SJSA1 (cell line): ENCODE measurements at places on chromosomes 6 and 20. TPM values are rescaled to one million over a fixed set of nuclear protein-coding genes. Genes with fewer than 3 reads are reported as not detected.

DNA sequence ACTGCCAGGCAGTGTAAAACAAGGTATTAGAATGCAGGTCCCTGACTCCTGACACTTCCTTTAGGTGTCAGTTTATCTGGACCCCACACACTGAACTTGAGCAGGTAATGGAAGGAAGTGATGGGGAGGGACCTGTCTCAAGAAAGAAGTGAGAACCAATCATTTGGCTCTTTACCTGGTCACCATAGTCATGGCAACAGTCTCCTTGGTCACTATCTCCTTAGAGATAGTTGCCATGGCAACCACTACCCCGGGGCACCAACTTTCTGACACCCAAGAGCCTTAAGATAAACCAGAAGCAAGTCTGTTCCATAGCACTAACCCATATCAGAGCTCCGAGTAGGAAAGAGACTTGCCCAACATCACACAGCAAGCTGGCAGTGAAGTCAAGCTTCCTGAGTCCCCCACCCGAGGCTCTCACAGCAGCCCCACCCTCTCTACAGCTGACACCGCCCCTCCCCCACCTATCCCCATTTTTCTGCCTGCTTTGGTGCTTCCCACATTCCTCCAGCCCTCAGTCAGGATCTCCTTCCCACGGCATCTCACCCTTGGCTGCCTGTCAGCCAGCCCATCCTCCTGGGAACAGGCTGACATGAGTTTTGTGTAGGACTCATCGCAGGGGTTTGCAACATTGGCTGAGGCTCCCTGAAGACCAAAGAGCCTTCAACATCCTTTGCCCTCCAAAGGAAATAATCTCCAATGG lies 16.3 kb upstream of the HM13 start:
- H3K36me3 ChIP-seq: no peaks in the 10 kb centered on the region
- H3K27me3 ChIP-seq: peaks cover 26% of the 10 kb centered on the region
- H3K4me3 ChIP-seq: no peak overlapping the region
- no peak overlapping the region for H3K27ac ChIP-seq

DNA sequence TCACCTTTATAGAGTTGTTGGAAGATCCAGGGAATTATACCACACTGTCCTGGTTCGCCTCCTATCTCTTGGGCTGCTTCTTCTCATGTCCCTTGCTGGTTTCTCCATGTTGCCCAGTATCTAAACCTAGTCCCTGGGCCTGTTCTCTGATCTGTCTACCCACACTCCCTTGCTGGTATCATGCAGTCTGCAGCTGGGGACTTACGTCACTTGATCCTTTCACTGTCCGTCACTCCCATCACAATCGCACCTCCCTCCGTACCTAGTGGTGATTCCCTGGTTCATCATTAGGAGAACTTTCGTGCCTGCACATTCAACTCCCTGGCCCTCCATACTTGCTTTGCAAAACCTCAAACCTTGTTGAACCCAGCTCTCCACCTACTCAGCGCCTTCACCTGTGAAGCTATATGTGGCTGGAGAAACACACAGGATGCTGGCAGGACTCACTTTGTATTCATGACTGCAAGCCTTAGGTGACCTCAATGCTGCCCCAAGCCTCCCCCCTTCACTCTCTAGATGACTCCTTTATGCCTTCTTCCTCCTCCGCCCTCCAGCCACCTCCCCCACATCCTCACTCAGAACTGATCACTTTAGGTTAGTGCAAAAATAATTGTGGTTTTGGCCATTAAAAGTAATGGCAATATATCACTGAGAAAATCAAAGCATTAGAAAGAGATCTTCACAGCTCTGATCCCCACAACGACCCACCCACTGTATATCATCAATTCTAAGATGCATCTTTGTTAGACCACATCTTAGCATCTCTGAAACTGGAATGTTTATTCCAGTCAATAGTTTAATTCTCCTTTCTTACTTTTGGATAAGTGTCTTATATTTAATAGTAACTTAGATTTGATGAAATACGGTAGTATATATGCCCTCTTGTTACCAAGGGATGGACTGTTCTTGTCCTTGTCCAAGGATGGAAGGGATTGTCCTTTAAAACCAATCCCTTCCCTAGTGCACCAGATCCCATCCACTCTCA lies 26.4 kb downstream of the GDAP1L1 start:
- no peak for DNase-seq
- no peaks in the 10 kb centered on the region for H3K27me3 ChIP-seq
- no peak overlapping the region for H3K27ac ChIP-seq
- H3K4me1 ChIP-seq: no peaks in the 10 kb centered on the region; the same call in 1 of the 2 replicates

DNA sequence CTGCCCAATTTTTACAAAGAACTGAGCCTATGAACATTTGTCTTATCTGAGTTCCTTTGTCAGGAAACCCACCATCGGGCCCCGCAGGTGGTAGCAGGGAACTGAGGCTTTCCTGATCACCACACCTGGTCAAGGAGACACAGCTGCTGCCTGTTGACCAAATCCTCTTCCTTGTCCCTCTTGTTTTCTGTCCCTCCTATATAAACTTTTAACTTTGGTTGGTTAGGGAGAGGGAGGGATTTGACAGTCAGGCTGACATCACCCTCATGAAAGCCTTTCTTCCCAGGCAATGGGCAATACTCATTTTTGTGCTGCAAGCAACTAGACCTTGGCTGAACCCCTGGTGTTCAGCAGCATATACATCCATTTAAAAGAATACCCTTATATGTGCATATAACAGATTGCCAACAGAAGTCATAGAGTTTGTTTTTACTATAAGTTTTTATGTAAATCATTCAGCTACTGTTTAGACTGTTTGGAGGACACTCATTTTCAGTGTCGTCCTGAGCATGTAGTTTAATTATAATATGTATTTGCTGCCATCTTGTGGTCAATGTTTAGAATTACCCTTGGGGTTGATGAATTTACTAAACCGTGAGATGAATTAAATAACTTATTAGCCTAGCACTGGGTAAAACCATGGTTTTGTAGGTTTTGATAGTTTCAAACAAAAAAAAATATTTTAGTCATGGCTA lies 17.0 kb downstream of the CRISP1 start:
- peak; percentile 18 for DNase-seq
- no peak overlapping the region for H3K4me3 ChIP-seq
- no peaks in the 10 kb centered on the region for H3K36me3 ChIP-seq

DNA sequence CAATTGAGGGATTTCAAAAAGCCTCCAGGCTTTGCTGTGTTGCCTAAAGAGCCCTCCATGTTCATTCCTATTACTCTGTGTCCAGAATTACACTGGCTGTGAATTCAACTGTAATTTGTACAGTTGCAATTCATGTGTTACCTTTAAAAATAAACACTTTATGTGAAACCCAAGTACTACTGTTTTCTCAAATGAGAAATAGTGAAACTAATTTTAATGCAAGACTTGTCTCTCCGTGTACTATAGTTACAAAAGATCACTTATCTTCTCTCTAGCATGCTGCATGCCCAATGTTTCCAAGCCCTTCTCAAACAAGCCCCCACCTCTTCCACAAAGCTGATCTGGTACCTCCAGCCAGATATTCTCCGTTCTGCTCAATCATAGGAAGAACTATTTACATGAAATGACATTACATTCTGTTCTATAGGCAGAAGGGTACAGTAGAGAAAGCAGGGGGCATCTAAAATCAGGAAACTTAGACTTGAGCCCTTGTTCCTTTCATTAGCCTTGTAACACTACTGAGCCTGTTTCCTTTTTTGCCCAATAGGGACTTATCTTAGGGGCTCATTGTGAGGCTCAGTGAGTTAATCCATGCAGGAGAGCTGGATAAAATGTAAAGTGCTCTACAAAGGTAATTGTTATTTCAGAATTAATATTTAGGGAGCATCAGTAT lies 12.3 kb upstream of the COL9A1 start:
- H3K27me3 ChIP-seq: peaks cover 15% of the 10 kb centered on the region; the same call in 1 of the 2 replicates
- peaks cover 4% of the 10 kb centered on the region for H3K4me1 ChIP-seq

DNA sequence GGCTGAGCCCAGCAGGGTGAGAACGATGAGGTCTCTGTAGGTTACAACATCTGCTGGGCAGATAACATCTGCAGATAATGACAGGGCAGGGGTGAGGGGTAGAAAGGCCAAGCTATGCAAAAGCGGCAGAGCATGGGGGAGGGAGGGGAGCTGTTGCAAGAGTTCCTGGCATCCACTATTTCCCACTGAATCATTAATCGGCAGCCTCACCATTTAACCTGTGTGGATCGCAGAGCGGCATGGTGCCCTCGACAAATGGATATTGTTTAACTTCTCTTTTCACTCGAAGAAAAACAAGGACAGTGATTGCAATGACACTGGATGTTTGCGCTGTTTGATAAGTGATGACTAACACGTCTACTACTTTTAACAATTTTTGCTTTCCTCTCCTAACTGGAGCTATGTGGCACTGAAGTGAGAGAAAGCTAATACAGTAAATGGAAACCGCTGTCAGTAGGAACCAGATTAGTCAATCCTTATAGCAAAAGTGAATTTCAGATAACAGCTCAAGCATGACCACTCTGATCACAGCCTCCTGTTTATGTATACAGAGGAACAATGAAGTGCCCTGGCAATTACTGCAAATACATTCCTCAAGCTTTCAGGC lies 381.5 kb downstream of the TFAP2A start:
- H3K27ac ChIP-seq: peak overlapping the region; percentile 41; the same call in 1 of the 2 replicates
- DNase-seq: peak; percentile 47
- no peaks in the 10 kb centered on the region for H3K36me3 ChIP-seq
- no peaks in the 10 kb centered on the region for H3K27me3 ChIP-seq

- H3K27ac ChIP-seq: no peak within 1 kb of the TSS
- H3K4me3 ChIP-seq: no peak within 1 kb of the TSS
- no peaks in the 10 kb centered on the region for H3K36me3 ChIP-seq
- H3K4me1 ChIP-seq: peaks cover 10% of the 10 kb centered on the region
- H3K27me3 ChIP-seq: peaks cover 71% of the 10 kb centered on the region
These were observed at the start of gene NTSR1 for GRCh38 chr20:62708591-62709536. TSS of gene NTSR1 (plus strand) at chr20:62708836. CDS start at chr20:62709208, 372 bp downstream.

DNA sequence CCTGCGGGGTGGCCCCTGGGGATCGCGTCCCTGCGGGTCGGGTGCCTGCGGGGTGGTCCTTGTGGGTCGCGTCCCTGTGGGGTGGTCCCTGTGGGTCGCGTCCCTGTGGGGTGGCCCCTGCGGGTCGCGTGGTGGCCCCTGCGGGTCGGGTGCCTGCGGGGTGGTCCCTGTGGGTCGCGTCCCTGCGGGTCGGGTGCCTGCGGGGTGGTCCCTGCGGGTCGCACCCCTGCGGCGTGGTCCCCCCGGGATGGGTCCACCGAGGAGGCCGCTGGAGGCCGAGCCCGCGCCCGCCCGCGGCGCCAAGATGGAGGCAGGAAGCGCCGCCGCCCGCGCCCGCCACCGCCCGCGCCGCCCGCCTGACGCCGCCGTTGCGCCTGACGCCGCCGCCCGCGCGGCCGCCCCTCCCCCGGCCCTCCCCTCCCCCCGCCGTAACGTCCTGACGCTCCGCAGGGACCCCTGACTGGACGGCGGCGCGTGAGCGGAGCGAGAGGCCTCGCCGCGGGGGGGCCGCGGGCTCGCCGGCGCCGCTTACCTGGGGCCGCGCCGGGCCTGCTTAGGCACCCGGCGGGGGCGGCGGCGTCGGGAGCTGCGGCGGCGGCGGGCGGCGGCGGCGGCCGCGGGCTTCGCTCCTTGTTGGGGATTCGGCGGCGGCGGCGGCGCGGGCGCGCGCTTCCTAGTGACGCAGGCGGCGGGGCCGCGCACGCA lies at the start of gene GMEB2:
Gene GMEB2 (minus strand): TSS at position 678 of the 705 bp plus-strand sequence. CDS start 7,704 bp downstream, outside the sequence.
- peaks cover 13% of the 10 kb centered on the region for H3K4me1 ChIP-seq
- peak within 1 kb of the TSS; percentile 94 for H3K4me3 ChIP-seq
- H3K27ac ChIP-seq: peak within 1 kb of the TSS; percentile 97
- H3K27me3 ChIP-seq: no peaks in the 10 kb centered on the region
- peak; percentile 62 for DNase-seq
- H3K36me3 ChIP-seq: peaks cover 4% of the 10 kb centered on the region

DNA sequence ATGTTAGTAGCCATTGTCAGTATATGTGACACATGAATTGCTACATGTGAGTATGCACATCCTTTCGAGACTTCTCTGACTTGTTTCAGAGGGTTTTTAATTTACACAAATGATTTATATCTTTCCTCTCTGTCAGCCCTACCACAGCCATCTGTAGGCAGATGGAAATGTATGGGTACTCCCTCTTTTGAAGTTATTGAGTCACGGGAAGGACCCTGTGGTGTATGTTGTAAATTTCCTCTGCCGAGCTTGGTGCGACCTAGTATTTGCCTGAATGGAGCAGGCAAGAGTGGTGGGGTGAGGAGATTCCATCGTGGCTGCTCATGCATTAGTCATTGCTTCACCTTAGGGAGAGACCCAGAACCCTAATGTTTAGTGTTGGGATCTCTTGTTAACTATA lies 171.9 kb downstream of the JARID2 start:
- H3K4me3 ChIP-seq: no peak overlapping the region
- H3K4me1 ChIP-seq: peaks cover 14% of the 10 kb centered on the region
- no peak overlapping the region for H3K27ac ChIP-seq
- no peaks in the 10 kb centered on the region for H3K27me3 ChIP-seq

DNA sequence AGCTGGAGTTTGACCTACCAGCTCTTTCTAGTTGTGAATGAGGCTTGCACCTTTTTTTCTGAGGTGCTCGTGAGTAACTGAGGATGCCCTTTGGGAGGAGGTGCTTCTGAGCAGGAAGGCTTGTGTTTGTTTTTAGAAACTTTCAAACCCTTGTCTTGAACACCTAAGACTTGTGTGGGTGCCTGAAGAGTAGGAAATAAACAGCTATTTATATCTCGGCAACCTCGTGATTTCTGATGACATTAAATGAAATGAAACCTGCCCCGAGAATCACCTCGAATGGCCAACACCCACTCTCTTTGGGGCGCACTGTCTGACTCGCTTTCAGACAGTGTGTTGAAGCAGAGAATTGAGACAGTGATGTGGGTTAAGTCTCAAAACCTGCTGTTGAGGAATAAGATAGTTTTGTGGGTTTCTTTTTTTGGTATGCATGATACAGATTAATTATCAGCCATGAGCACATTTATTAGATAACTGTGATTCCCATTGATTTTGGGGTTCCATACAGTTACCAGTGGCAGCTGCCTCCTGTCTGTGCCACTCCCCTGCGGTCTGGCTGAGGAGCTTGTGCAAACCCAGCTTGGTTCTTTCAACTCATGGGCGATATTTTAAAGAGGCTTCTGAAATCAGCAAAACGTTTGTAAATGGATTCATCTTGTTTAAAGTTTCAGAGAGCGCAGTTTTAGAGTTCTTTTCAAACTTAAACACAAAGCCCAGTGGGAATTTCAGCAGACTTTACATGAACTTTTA lies 8.4 kb downstream of the IRF4 start:
- peaks cover 44% of the 10 kb centered on the region for H3K27me3 ChIP-seq
- no peak overlapping the region for H3K4me3 ChIP-seq
- H3K27ac ChIP-seq: no peak overlapping the region
- H3K36me3 ChIP-seq: no peaks in the 10 kb centered on the region
- DNase-seq: no peak
- H3K4me1 ChIP-seq: no peaks in the 10 kb centered on the region

- no peak for DNase-seq
- H3K27ac ChIP-seq: no peak overlapping the region
- no peak overlapping the region for H3K4me3 ChIP-seq
- H3K36me3 ChIP-seq: no peaks in the 10 kb centered on the region
These were observed 275.1 kb downstream of the GRIK2 start for GRCh38 chr6:101668496-101669030.

GRCh38 chr6:111258615-111259088 lies 171.3 kb downstream of the SLC16A10 start:
- H3K4me1 ChIP-seq: peaks cover 19% of the 10 kb centered on the region
- H3K36me3 ChIP-seq: 0 out of 2 replicates have a peak, but pooled peaks cover under 1% of the 10 kb centered on the region
- peak overlapping the region; percentile 64 for H3K27ac ChIP-seq
- no peaks in the 10 kb centered on the region for H3K27me3 ChIP-seq

Gene PCK1
- total RNA-seq: not detected in 2 replicates

Gene ECT2L
- not detected in 2 replicates for total RNA-seq
